D341Med (cell line): ENCODE measurements at places on chromosomes 13 and 19.

DNA sequence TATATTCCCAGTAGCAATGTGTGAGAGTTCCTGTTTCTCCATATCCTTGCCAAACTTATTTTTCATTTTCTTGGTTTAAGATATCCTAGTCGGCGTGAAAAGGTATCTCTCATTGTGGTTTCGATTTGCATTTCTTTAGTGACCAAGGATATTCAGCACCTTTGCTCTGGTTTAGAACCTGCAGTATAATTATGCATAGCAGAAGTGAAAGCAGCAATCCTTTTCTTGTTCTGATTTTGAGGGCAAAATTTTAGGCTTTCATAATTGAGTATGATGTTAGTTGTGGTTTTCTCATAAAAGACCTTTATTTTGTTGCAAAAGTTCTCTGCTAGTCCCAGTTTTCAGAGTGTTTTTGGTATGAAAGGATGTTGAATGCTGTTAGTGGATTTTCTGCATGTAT is 491.0 kb downstream of the FGF9 start:
- no peak for DNase-seq

DNA sequence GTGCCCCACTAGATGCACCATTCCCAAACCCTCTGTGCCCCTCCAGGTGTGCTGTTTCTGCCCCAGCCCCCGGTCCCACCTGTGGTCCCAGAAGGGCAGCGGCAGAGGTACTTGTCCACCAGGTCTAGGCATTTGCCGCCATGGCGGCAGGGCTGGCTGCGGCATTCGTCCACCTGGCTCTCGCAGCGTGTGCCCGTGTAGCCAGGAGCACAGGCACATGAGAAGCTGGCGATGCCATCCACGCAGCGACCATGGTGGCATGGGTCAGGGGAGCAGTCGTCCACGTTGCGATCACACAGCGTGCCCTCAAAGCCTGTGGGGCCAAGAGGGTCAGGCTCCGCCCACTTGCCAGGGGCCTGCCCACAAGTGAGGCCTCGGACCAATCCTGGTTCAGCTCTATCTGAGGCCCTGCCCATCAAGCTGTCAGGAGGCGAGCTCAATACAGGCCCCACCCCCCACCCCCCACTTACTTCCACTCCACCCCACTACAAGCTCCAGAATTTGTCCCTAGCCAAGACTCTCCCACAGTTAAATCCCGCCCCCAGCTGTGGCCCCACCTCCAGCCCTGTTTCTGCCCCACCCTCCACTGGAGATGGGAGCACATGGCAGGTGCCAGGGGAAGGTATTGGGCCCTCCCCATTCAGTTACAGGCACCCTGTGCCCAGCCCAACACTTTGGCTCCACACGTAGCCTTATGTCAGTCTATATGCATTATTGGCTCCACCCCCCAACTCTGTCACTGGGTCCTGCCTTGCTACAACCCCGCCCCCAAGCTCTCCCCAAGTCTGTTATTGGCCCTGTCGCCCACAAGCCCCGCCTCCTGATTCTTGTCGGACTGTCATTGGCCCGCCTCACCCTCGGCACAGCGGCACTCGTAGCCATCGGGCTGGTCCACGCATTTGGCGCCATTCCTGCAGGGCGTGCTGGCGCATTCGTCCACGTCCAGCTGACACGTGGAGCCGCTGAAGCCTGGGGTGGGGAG is 13.5 kb downstream of the NOTCH3 start:
- peak; percentile 33 for DNase-seq

GRCh38 chr13:47903836-47904235 is 97.2 kb downstream of the SUCLA2 start:
- no peak for DNase-seq

DNA sequence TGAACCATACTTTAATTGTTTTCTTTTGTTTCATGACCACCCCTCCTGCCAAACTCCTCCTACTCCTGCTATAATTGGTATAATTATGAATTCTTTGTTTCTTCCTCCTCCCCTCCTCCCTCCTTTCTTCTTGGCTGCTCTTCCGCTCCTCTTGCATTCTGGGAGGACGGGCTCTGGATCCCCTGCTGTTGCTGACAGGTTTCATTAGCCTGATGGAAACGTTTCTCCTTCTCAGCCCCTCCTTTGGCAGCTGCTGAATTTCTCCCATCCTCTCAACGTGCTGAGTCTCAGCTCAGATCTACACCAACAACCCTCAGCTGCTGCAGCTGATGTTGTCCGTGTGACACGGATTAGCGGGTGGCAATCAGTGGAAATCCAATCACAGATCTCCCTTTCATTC is 97.1 kb upstream of the UBAC2 start:
- DNase-seq: peak; percentile 83

DNA sequence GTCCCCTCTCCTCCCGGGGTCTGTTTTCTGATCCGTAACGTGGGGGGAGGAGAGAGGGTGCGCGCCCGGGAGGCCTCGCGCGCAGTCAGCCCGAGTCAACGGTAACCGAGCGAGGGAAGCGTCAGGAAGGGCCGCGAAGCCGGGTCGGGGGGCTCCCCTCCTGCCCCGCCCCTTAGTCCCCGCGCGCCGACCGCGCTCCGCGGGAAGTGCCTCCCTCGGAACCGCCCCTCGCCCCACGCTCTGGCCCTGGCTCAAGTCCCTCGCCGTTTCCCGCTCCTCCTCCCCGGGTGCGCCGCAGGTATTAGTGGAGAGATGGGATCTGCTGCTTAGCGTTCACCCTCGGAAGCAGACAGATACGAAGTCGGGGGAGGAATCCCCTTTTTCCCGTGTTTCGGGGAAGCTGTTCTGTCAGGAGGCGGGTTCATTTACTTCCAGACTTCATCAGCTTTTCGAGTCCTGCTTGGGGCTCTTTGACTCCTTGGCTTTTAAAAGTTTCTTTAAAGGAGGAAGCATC is 770 bp downstream of the HNRNPM start:
- peak; percentile 72 for DNase-seq

DNA sequence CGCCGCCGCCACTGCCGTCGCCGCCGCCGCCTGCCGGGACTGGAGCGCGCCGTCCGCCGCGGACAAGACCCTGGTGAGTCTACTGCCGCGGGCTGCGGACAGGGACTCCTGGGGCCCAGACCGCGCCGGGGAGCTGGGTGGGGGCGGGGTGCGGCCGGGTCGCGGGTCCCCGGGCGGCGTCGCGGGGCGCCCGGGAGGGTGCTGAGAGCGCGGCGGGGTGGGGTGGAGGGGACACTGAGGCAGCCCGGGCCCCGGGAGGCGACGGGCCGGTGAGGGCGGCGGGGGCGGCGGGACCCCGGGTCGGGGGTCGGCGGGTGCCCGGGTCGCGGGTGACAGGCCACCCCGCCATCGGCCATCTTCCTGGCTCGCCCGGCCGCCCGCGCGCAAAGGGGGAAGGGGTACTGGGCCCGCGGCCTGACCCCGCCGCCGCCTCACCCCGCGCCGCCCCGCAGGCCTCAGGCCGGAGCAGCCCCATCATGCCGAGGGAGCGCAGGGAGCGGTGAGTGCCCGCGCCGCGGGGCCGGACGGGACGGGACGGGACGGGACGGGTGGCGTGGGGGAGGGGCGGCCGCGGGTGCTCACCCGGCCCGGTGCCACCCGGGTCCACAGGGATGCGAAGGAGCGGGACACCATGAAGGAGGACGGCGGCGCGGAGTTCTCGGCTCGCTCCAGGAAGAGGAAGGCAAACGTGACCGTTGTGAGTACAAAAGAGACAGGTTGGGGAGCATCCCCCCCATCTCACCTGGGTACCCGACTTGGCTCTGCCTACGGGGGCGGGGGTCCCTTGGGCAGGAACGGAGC is 489 bp downstream of the CCNE1 start:
- DNase-seq: peak; percentile 63

DNA sequence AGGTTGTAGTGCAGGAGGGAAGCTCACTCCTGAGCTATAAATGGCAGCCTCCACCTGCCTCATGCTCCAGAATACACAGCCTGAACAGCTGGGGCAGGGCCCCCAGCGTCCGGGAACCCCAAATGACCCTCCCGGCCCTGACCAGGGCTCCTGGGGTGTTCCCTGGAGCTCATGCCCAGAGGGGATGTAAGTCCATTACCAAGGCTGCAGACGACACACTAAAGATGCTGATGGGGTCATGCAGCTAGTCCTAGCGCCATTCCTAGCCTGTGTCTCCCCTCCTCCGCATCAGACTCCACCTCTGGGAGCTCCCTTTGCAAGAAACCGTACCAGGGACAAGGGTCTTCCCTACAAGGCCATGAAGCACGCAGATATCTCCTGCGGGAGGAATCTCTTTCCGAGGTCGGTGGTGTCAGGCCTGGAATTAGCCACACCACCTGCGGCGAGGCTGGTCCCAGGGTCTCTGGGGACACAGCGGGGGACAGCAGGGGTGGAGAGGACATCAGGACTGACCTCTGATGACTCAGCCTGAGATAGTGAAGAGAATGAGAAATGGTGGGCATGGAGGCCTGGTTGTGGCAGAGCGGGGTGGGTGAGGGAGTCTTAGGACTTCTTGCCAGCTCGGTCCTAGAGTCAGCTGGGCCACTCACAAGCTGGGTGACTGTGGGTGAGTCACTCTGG is 11.9 kb upstream of the TPM4 start:
- DNase-seq: no peak

- DNase-seq: no peak
Observed at GRCh38 chr19:3613818-3614661, 7.4 kb upstream of the TBXA2R start.

GRCh38 chr13:76836311-76836710 is 49.9 kb downstream of the KCTD12 start:
- no peak for DNase-seq
